Activated T-helper 1 cell treated with anti-CD3 and anti-CD28 coated beads, Interleukin-2, amount 50 U/mL, for 16 hours (primary cell): ENCODE measurements at places on chromosomes 16 and 17.
A peak's percentile ranks its signal among the peaks of the same experiment; 100 is the strongest.

DNA sequence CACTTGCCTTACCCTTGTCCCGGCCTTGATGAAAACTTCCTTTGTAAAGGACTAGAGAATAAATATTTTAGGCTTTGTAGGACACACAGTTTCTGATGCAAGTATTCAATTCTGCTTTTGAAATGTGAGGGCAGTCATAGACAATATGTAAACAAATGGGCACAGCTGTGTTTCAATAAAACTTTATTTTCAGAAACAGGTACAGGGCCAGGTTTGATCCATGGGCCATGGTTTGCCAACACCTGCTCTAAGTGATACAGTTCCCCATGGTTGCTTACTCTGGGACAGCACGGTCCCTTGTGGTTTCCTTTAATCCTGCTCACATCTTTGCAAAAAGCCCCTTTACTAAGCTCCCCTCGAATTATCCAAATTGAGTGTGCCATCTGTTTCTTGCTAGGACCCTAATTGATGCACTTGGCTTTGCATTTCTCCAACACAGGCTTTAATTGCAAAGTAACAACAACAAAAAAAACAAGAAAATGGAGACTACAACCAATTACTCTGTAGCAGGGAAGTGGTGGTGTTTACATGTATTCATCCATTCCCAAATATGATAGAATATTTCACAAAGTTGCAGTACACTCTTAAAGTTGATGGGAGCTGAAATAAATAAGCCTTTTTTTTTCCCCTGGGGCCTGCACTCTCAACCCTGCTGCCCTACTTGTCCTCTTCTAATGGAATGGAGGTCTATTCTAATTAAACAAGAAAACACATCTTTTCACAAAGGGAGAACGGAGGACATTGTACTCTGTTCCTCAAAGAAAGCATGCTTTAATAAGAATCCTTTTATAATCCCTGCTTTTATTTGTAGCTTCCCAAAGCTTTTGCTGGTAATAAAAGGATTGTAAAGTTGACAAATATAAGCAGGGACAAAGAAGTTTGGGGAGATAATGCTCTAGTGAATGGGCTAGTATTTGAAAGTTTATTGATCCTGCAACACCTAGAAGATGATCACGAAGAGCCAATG is 37.7 kb upstream of the TOX3 start:
- no peak for DNase-seq

GRCh38 chr16:10067406-10067805 is 114.8 kb downstream of the GRIN2A start:
- no peak for DNase-seq

GRCh38 chr17:12641084-12641483 is 24.6 kb upstream of the MYOCD start:
- no peak for DNase-seq

DNA sequence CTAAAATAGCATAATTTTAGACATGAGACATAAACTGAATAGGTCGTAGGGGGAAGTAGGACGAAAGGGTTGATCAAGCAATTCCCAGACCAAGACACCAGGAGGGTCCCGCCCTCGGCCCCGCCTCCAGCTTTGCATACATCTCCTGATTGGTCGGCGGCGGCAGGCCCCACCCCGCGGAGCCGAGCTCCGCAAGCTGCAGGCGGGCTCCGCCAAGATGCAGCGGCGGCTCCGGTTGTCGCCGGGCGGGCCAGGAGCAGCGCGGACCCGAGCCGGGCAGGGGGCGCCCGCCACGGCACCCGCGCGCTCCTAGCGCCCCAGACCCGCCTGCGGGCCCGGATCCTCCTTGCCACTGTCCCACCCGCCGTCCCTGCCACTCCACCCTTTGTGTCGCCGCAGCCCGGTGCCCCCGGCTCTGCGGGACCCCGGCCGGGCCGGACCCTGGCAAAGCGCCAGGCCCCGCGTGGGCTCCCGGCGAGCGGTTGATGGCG is at the start of gene CDR2L:
Gene CDR2L (plus strand): TSS at position 215 of the 491 bp plus-strand sequence. CDS start 412 bp downstream, outside the sequence.
- DNase-seq, result peak; percentile 86

DNA sequence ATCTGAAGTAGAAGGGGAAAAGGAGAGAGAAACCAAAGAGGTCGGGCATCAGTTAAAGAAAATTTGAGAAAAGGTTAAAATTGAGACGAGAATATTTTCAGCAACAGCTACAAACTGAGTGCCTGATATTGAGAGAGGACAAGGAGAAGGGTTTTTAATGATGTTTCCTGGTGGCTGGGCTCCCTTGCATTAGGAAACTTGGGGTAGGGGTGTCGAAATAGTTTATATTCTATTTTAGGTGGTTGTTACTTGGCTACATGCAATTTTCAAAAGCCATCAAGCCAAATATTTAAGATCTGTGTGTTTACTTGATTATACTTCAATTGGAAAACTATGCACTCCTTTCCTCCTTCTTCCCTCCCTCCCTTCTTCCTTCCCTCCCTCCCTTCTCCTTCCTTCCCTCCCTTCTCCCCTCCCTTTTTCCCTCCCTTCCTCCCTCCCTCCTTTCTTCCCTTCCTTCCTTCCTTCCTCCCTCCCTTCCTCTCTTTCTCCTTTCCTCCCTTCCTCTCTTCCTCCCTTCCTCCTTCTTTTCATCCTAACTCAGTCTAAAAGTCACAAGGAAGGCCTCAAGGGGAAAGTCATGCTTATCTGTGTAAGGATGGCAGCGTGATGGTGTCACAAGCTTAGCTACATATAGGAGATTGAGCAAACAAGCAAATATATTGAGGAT is 1.8 kb upstream of the APOH start:
- DNase-seq, result no peak

GRCh38 chr16:716200-716568 is 1.3 kb downstream of the METRN start:
- DNase-seq, result no peak

GRCh38 chr16:84175350-84176081 is 11.3 kb downstream of the TAF1C start:
- no peak for DNase-seq

GRCh38 chr16:83105279-83106077 is 478.7 kb downstream of the CDH13 start:
- no peak for DNase-seq

DNA sequence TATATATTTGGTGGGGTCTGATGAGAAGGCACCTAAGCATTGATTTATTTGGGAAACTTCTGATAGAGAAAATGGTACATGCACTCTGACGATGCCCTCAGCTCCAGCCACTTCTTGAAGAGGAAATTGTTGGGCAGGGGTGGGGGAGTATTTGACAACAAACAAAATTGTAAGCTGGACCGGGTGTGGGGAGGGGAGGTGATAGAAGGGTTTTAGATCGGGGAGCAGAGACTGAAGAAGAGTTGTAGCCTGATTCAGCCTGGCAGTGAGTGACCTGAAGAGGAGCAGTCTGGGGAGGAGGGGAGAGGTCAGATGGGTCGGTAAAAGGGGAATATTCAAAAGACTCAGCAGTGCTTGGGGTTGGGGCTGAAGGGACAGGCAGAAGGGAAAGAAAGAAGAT is 2284.7 kb downstream of the TP53TG3F start:
- DNase-seq, result no peak

DNA sequence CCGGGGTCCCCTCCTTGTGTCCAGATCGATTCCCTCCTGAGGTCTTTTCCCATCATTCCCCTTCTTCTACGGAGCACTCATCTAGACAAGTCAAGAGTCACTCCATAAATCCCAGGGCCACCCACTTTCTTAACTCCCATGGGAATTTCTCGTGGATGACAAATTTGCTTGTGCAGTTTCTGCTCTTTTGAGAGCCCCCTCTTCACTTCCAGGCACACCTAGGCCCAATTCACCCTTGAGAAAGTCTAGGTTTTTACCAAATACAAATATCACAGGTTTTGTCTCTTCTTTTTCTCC is 522 bp upstream of the POLDIP2 start:
- DNase-seq, result no peak

GRCh38 chr16:79598348-79599181 is 2.0 kb downstream of the MAF start:
- DNase-seq, result no peak

DNA sequence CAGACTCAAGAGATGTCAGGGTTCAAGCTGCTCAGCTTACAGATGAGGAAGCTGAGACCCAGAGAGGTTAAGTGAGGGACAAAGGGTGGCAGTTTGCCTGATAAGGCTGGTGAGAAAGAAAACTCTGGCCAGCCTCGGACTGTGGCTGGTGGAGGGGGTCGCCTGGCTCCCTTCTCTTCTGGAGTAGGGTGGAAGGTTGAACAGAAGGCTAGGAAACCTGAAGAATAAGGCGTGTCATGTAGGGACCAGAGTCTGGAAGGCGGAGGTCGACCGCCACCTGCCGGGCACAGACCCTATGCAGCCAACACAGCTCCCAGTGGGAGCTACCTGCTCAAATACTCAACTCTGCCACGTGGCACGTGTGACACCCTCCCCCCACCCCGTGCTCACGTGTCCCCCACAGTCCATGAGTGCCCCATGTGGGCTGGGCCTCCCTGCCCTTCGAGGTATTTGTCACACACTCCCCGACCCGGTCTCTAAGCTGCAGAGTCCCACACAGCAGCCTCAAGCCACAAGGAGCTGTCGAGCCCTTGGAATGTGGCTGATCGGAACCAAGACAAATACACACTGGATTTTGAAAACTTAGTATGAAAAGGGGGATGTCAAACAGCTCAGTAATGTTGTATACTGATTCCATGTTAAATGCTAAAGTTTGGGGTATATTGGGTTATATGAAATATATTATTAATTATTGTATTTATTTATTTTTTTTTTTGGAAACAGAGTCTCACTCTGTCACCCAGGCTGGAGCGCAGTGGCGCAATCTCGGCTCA is 11.8 kb downstream of the HID1 start:
- DNase-seq, result no peak

- DNase-seq, result no peak
Measured at GRCh38 chr17:40264458-40265185, 23.1 kb upstream of the CDC6 start.

GRCh38 chr17:42817866-42818265 is 6.2 kb downstream of the BECN1 start:
- no peak for DNase-seq
